ENCODE measurements at places on chromosomes 1 and 21. TPM values are rescaled to one million over a fixed set of nuclear protein-coding genes. Genes with fewer than 3 reads are reported as not detected.

Gene TMEM35B
- 9.0 TPM for total RNA-seq

DNA sequence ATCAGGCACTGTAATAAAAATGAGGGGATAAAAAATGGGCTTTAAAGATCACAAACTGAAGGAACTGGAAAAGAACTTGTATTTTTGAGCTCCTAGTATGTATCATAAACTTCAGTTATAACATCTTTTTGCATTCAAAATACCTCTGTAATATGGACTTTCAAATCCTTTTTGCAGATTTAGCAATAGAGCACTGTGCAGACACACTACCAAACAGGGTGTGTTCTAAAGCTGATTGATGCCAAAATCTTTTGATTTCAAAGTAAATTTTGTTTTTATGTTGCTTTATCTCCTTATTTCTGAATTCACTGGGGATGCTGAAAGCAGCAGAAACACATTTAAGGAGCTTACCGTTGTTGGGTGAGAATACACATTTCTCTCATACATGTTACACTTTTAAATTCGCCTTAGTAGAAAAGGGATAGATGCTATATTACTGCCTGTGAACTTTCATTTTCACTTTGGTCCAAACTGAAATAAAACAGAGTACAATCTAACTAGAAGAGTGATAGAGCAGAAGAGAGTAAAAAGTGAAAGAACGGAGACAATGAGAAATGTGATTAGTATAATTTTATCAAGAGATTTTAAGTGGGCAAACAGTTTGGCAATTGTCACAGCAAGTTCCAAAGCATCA is 1126.6 kb downstream of the BRINP3 start:
- no peak for DNase-seq

GRCh38 chr1:147080671-147081394 is 91.4 kb downstream of the PRKAB2 start:
- no peak for DNase-seq

DNA sequence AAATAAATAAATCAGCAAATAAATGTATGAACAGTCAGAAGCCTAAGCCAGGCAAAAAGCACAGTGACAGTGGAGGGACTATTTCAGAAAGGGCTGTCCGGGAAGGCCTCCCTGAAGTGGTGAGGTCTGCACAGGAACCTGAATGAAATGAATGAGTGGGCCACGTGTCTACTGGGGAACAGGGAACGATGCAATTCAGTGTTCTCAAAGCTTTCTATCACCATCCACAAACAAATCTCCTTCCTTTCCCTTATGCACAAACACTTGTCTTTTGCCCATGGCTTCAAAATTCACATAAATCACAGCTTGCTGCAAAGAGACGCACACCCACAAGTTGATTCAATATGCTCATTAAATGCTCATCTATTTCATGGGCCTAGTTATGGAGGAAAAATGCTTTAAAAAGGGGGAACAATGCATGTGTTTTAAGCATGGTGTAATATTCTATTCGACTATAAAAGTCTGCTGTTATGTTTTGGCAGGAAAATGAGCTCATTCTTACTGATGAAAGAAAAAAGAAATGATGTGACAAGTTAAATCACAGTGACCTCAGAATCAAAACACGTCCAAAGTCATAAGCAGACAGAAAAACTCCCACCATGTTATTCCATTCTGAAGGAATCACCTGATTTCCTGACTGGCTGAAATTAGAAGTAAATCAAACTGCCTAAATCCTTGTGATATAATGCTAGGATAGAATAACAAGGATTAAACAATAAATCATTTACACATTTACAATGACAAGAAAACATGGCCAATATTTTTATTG is 21.6 kb downstream of the URB1 start:
- DNase-seq = no peak

- no peak for DNase-seq
Measured at GRCh38 chr1:33659641-33660040, 187.2 kb downstream of the ZSCAN20 start.

GRCh38 chr1:22578732-22579361 is 15.6 kb downstream of the EPHA8 start:
- DNase-seq = no peak

Gene FAM131C
- 4.5 TPM for total RNA-seq

Gene UTS2
- total RNA-seq = not detected

DNA sequence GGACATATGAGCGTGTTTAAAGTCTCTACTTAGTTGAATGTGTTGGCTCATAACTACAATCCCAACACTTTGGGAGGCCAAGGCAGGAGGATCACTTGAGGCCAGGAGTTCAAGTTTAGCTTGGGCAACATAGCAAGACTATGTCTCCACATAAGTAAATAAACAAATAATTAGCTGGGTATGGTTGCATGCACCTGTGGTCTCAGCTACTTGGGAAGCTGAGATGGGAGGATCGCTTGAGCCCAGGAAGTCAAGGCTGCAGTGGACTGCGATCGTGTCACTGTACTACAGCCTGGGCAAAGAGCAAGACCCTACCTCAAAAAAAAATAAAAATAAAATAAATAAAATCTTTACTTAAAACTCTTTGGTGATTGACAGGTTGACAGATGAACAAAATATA is 13.0 kb upstream of the PDIK1L start:
- DNase-seq = no peak

Gene TAL1
- total RNA-seq = 3.8 TPM

Gene NRAS
- 5.9 TPM for total RNA-seq

DNA sequence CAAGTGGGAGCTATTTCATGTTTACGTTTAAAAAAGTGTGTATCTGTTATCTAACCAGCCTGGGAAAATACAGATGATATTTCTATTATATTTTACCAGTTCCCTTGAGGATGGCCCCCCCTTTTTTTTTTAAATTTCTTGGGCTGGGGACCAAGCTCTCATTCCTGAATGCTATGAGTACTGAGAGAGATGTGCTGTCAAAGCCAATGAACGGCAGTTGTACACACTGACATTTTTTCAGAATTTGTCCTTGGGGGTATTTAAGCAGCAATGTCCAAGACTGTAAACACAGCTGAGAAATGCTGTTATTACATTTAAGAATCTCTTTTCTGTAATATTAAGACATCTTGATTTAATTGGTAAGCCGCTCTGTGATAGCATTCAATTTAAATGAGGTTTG is 177.9 kb downstream of the ST6GALNAC3 start:
- DNase-seq = no peak

DNA sequence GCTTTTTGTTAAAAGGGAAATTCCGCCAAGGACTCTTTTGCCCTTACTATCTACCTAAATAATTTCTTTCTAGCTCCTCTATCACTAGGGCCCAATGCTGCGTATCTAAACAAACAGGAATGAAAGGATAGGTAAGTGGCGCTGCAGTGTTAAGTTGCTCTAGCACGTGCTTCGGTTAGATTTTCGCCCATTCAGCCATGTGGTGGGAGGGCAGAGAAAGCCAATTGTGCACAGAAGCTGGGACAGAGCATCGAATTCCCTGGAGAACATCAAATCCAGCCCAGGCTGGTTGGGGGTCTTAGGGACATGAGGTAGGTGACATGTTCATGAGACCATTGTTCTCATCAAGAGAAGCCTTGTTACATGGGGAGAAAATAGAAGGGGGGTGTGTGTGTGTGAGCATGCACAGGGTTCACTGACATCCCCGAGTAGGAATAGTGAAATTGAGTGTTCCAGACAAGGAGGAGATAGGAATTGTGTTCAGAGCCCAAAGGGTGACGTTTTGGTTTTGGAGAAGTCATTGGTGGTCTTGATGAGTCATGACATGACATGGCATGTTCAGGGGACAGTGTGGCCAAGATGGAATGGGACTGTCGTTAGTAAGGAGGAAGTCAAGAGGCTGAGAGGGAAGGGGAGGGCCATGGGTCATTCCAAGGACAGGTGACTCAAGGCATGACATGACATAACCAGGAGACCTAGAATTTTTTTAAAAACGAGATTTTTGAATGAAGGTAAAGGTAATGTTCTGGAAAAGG is 107.1 kb downstream of the TLR5 start:
- DNase-seq = no peak

DNA sequence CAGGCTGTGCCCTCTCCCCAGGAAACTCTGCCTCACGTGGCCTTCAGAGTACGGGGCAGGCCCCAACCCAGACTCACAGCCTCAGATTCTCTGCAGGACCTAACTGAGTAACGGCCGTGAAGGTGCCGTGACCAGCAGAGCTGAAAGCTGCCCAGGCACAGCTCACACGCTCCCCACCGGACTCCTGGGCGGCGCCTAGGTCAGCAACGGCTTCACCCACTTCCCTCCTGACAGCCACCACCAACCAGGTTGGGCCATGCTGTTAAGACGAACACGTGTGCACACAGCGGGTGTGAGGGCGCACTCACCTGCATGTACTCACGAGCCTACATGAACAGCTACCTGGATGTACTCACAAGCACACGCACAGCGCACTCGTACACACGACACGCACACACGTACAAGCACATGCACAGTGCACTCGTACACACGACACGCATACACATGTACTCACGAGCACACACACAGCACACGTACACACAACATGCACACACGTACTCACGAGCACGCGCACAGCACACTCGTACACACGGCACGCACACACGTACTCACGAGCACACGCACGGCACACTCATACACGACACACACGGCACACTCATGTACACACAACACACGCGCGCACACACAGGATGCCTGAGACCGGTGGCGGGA is 8.7 kb upstream of the TNFRSF4 start:
- DNase-seq = no peak

GRCh38 chr1:234659538-234659937 is 49.6 kb upstream of the IRF2BP2 start:
- DNase-seq = no peak

Gene DPT
- total RNA-seq = 25.1 TPM

DNA sequence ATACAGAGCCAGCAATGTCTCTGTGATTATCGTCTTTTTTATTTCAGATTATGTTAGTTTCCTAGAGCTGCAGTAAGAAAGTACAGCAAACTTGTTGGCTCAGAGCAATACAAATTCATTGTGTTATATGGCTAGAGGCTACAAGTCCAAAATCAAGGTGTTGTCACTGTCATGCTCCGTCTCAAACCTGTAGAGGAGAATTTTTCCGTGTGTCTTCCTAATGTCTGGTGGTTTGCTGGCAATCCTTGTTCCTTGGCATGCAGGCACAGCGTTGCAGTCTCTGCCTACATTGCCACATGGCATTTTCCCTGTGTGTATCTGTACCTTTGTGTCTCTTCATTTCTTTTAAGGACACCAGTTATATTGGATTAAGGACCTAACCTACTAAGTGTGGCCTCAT is 244.4 kb downstream of the LRRIQ3 start:
- no peak for DNase-seq

DNA sequence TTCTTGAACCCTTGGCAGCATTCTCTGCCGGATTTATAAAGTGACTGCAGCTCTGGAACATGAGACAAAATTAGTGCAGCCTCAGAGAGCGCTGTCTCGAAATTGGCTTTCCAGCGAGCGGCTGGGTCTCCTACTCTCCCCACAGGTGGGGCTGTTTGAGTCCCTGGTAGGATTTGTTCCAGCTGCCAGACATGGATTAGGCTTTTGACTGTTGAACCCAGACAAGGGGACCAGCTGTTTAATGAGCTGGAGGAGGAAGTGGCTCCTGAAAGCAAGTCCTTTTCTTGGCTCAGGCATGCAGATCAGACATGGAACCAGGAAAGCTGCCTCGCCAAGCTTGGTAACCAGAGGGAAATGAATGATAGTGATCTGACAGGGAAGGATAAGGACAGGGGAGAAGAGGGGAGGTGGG is 69.6 kb downstream of the UBIAD1 start:
- no peak for DNase-seq

GRCh38 chr1:46034601-46035516 is 97.6 kb downstream of the PIK3R3 start:
- peak; percentile 58 for DNase-seq

- DNase-seq = no peak
Measured at GRCh38 chr1:70319750-70320149, 34.8 kb downstream of the ANKRD13C start.

- no peak for DNase-seq
Measured at GRCh38 chr21:42790520-42791065, 88.7 kb downstream of the WDR4 start.

GRCh38 chr1:206987873-206988272 is 17.6 kb upstream of the FCAMR start:
- no peak for DNase-seq

DNA sequence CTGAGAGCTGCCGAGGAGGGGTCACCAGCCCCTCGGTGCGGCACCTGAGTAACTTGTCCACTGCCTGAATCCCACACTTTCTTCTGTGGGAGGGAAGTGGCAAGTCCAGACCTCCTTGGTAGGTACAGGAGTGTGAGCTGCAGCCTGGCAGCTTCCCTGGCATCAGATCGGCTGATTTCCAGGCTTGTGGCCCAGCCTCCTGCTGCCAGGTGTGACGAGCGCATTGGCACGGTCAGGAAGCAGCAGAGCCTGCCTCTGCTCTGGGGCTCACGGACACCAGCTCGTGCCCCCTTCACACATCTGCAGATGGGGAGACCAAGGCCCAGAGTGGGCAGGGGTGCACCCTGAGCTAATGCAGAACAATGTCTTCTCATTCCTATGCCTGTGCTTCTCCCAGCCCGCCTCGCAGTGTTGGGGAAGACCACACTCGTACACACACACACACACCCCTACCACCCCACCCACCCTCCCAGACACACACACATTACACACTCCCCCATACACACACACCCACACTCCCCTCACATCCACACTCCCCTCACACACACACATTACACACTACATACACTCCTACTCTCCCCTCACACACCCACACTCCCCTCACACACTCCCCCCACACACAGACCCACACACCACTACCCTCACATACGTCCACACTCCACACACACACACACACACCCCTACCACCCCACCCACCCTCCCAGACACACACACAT is 33.1 kb upstream of the SELENON start:
- DNase-seq = no peak

DNA sequence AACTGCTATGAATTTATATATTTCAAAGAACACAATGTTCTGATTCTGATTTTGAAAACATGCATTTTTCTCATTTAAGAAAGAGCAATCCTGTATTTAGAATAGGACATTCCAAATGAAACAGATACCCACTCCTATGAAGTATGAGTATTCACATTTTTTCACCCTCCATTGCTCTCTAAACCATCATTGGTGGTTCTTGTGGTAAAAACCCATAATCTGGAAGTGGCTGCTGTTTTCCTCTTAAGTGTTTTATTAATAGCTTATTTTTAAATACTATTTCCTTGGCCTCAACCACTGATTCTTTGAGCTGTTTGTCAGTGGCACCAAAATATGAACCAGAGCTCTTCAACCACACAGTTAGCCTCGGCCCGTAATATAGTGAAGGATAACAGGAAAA is 60.0 kb upstream of the ADAM30 start:
- no peak for DNase-seq

Gene CENPS
- 8.7 TPM for total RNA-seq

- no peak for DNase-seq
Measured at GRCh38 chr1:79663916-79664315, 657.4 kb upstream of the ADGRL4 start.

GRCh38 chr1:233582439-233582838 is 31.5 kb upstream of the KCNK1 start:
- no peak for DNase-seq

Gene EXTL1
- total RNA-seq = 11.9 TPM

Gene ETS2
- total RNA-seq = 37.2 TPM

Gene ZYG11A
- not detected for total RNA-seq

Data from Right ventricle myocardium superior (tissue), 1 donor.